ENCODE measurements at places on chromosomes 7 and 10. TPM values are rescaled to one million over a fixed set of nuclear protein-coding genes. Genes with fewer than 3 reads are reported as not detected.

FAM24B gene
- total RNA-seq: 5.9 TPM

GRCh38 chr7:101113836-101114235 is 13.1 kb upstream of the SERPINE1 start:
- no peaks in the 10 kb centered on the region for H3K4me1 ChIP-seq
- H3K4me3 ChIP-seq: no peak overlapping the region
- H3K27ac ChIP-seq: peak overlapping the region; percentile 5
- no peaks in the 10 kb centered on the region for H3K27me3 ChIP-seq

DNA sequence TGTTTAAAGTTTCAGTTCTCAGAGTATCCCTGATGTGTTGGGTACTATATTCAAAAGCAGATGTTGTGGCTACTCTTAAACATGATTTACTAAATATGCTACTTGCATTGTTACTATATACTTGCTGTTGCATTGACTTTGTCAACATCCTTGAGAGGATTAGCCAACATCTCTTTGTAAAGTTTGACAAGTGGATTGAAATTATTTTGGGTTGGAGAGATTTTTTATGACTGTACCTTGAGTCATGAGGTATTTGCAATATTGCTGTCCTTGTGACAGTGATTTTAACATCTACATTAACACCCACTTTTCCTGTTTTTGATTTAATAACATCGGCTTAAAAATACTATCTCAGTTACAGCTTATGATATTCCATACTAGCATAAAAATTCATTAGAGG is 31.9 kb downstream of the MRC1 start:
- DNase-seq: no peak
- no peaks in the 10 kb centered on the region for H3K4me1 ChIP-seq
- H3K27me3 ChIP-seq: no peaks in the 10 kb centered on the region
- H3K4me3 ChIP-seq: no peak overlapping the region

- no peak overlapping the region for H3K4me3 ChIP-seq
- no peak overlapping the region for H3K27ac ChIP-seq
- no peaks in the 10 kb centered on the region for H3K4me1 ChIP-seq
- H3K27me3 ChIP-seq: no peaks in the 10 kb centered on the region
- H3K36me3 ChIP-seq: no peaks in the 10 kb centered on the region
These were observed 3.9 kb upstream of the NRF1 start for GRCh38 chr7:129607471-129608120.

ADD3 gene
- total RNA-seq: 76.4 TPM

DNA sequence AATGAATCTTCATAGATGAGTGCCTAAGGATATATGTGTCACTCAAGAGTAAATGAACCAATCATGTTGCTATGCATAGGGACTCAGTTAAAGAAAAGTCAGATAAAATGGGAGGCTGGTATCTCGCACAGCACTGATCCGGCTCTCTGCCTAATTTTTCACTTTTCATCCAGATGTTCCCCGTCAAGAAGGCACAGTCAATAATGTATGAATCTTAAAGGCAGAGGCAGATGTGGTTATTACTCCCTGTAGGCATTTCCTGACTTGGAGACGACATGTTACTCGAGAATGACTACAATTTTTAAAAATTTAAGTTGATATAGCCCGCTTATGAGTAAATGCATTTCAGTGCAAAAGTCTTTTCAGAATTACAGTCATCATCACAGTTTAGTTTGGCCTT is 113.6 kb downstream of the TBXAS1 start:
- no peak overlapping the region for H3K27ac ChIP-seq
- H3K36me3 ChIP-seq: no peaks in the 10 kb centered on the region
- no peak for DNase-seq
- no peaks in the 10 kb centered on the region for H3K27me3 ChIP-seq
- no peak overlapping the region for H3K4me3 ChIP-seq

- no peak for DNase-seq
- no peaks in the 10 kb centered on the region for H3K27me3 ChIP-seq
- H3K4me3 ChIP-seq: no peak overlapping the region
- no peak overlapping the region for H3K27ac ChIP-seq
- no peaks in the 10 kb centered on the region for H3K36me3 ChIP-seq
These were observed 101.2 kb upstream of the PARD3 start for GRCh38 chr10:34916314-34916713.

GRCh38 chr10:96655461-96656197 is 64.7 kb downstream of the PIK3AP1 start:
- no peak overlapping the region for H3K4me3 ChIP-seq
- no peaks in the 10 kb centered on the region for H3K4me1 ChIP-seq
- DNase-seq: no peak
- no peaks in the 10 kb centered on the region for H3K27me3 ChIP-seq
- no peaks in the 10 kb centered on the region for H3K36me3 ChIP-seq

GRCh38 chr10:1205450-1206030 is 149.4 kb downstream of the WDR37 start:
- H3K27me3 ChIP-seq: no peaks in the 10 kb centered on the region
- H3K4me1 ChIP-seq: no peaks in the 10 kb centered on the region
- H3K4me3 ChIP-seq: no peak overlapping the region
- H3K36me3 ChIP-seq: no peaks in the 10 kb centered on the region
- H3K27ac ChIP-seq: no peak overlapping the region
- DNase-seq: no peak

DYDC2 gene
- total RNA-seq: not detected

CACNB2 gene
- 5.5 TPM for total RNA-seq

FRMPD2 gene
- 3.4 TPM for total RNA-seq

GRCh38 chr7:25731068-25731845 is 420.7 kb upstream of the NFE2L3 start:
- no peak overlapping the region for H3K27ac ChIP-seq
- no peak for DNase-seq
- no peaks in the 10 kb centered on the region for H3K4me1 ChIP-seq
- H3K36me3 ChIP-seq: no peaks in the 10 kb centered on the region
- no peak overlapping the region for H3K4me3 ChIP-seq

DNA sequence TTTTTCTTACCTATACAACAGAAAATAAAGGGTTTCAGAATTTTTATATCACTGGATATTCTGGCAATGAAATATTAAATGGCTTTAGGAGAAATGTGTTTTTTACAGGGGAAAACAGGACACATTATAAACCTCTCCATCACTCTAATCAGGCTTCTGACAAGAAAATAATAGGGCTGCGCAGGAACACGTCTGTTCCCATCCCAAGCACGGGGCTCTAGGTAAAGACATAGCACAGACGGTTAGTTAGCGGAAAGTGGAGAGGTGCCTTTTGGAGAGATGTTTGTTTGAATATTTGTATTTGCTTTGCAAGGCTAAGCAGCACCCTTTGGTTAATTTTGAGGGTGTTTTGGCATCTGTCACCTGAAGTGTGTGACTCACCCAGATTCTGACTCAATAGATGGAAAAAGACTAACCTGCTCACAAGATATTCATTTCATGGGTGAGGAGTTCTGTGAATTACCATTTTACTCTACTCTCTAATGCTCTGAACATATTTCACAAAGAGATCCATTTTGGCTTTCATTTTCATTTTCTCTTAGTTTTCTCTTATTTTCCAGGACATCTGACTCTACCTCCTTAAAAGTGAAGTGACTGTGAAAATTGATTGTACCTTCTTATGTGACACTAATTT is 174.5 kb upstream of the AKR1E2 start:
- no peaks in the 10 kb centered on the region for H3K27me3 ChIP-seq
- DNase-seq: no peak
- H3K4me1 ChIP-seq: peaks cover 6% of the 10 kb centered on the region
- H3K36me3 ChIP-seq: no peaks in the 10 kb centered on the region
- H3K4me3 ChIP-seq: no peak overlapping the region
- H3K27ac ChIP-seq: no peak overlapping the region

GRCh38 chr10:103238506-103239252 is 7.0 kb upstream of the RPEL1 start:
- no peak overlapping the region for H3K4me3 ChIP-seq
- no peaks in the 10 kb centered on the region for H3K27me3 ChIP-seq
- H3K27ac ChIP-seq: no peak overlapping the region
- peaks cover 16% of the 10 kb centered on the region for H3K4me1 ChIP-seq
- H3K36me3 ChIP-seq: no peaks in the 10 kb centered on the region

DNA sequence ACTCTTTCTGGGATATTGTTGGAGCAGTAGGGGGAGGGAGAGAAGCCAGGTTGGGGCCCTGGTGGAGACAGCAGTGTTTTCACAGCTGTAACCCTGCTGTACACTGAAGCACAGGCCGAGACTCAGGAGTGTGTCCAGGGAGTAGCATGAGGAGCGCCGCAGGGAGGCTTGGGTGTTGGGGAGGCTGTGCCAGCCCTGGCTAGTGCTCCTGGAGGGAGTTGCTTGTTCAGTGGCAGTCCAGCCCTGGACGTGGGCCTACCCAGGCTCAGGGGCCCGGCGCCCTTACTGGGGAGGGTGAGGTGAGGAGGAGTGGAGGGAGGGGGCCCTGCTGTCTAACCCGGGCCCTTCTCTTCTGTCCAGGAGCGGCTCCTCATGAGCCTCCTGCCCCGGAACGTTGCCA is 35.9 kb downstream of the ADCY1 start:
- H3K4me3 ChIP-seq: no peak overlapping the region
- DNase-seq: no peak
- no peaks in the 10 kb centered on the region for H3K4me1 ChIP-seq
- no peaks in the 10 kb centered on the region for H3K27me3 ChIP-seq
- no peak overlapping the region for H3K27ac ChIP-seq

C10orf67 gene
- 1.0 TPM for total RNA-seq

- H3K4me3 ChIP-seq: no peak overlapping the region
- no peak overlapping the region for H3K27ac ChIP-seq
- H3K4me1 ChIP-seq: no peaks in the 10 kb centered on the region
- no peaks in the 10 kb centered on the region for H3K27me3 ChIP-seq
- no peaks in the 10 kb centered on the region for H3K36me3 ChIP-seq
- no peak for DNase-seq
These were observed 85.6 kb upstream of the IMMP2L start for GRCh38 chr7:111647881-111648280.

PWWP2B gene
- 36.6 TPM for total RNA-seq

DNA sequence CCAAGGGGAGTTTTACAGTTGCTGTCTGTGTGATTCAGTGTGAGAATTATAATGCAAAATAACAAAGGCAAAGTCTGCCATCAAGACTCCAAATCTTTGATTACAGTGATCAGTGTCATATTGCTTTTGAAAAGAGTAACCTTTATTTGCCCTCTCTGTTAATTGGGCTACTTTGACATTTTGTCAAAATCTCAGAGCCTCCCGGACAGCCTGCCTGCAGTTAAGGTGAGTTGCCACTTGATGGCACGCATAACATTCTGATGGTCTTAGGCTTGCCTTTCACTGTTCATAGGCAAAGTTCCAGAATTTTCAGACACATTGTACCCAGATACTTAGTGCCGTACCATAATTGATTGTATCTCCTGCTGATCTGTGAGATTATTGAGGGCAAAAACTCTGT is 253.5 kb downstream of the ABCA13 start:
- no peak overlapping the region for H3K4me3 ChIP-seq
- H3K27me3 ChIP-seq: no peaks in the 10 kb centered on the region
- H3K4me1 ChIP-seq: no peaks in the 10 kb centered on the region
- H3K36me3 ChIP-seq: no peaks in the 10 kb centered on the region
- H3K27ac ChIP-seq: no peak overlapping the region

- no peaks in the 10 kb centered on the region for H3K27me3 ChIP-seq
- no peaks in the 10 kb centered on the region for H3K36me3 ChIP-seq
- no peak overlapping the region for H3K4me3 ChIP-seq
- no peaks in the 10 kb centered on the region for H3K4me1 ChIP-seq
- H3K27ac ChIP-seq: no peak overlapping the region
These were observed 334.8 kb upstream of the GALNT17 start for GRCh38 chr7:70797109-70797514.

DNA sequence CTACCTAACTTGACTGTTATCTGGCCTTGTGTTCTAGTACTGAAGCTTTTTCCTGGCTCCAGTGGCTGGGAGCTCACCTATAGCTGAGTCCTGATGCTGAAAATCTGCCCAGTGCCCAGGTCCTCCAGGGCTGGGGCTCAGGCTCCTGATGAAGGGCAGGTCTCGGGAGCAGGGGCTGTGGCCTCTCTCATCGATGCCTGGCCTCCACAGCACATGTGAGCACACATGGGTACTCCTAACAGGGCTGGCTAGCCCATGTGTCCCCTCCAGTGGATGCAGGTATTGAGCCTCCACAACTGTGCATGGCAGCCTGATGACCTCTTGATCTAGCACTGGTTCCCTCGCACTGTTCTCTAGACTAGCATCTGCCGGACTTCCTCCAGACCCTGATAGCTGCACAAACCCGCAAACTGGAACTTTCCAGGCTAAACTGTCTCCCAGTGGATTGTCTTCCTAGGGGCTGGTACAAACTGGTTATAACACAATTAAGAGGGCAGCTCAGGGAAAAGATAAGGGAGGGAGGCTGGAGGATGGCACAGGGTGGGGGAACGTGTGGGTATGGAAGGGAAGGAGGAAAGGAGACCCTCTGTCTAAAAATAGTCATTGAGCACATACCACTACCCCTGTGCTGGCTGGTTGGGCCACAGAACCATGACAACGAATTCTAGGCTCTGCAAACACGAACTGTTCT is 35.1 kb downstream of the PLAC9 start:
- DNase-seq: no peak
- H3K36me3 ChIP-seq: no peaks in the 10 kb centered on the region
- peaks cover 23% of the 10 kb centered on the region for H3K4me1 ChIP-seq
- no peak overlapping the region for H3K4me3 ChIP-seq
- no peaks in the 10 kb centered on the region for H3K27me3 ChIP-seq
- H3K27ac ChIP-seq: peak overlapping the region; percentile 89

BICC1 gene
- 12.7 TPM for total RNA-seq

DNA sequence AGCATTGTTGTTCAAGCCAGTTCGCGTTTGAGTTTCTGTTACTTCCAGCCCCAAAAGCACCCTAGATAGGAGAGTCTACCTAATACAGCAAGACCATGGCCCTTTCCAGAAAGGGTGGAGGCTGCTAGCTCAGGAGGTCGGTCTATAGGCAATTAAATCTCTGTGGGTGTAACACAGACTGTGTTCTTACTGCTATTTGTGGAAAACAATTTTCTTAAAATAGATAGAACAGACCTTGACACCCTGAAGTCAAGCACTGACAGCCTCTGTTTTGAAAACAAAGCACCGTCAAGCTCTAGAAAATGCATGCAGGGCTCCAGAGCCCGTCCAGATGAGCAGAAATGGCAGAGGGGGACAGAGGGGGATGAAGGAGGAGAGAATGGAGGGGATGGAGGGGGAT is 156.6 kb downstream of the PRKAG2 start:
- H3K27me3 ChIP-seq: no peaks in the 10 kb centered on the region
- no peak overlapping the region for H3K27ac ChIP-seq
- H3K4me3 ChIP-seq: no peak overlapping the region
- no peaks in the 10 kb centered on the region for H3K36me3 ChIP-seq

PIP4K2A gene
- 13.2 TPM for total RNA-seq

DNA sequence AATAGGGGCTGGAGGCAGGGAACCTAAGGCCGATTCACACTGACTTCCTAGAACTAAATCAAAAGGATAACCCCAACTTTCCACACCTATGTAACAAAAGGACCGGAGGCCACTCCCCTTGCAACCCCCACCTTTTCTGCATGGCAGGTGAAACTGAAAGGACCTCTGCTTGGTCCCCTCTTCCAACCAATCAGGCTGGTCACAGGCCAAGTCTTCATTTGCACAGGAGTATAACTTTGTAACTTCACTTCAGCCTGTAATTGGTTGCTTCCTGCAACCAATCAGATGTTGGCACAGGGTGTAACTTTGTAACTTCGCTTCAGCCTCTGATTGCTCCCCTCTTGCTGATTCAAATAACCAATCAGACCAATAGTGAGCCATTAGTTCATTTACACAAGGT is 190.0 kb downstream of the FAM107B start:
- no peak overlapping the region for H3K4me3 ChIP-seq
- no peak for DNase-seq
- no peak overlapping the region for H3K27ac ChIP-seq
- H3K36me3 ChIP-seq: no peaks in the 10 kb centered on the region
- no peaks in the 10 kb centered on the region for H3K27me3 ChIP-seq
